ENCODE measurements at places on chromosomes 12 and 14. TPM values are rescaled to one million over a fixed set of nuclear protein-coding genes. Genes with fewer than 3 reads are reported as not detected.

FLRT2 gene
- total RNA-seq, result not detected

LRRK2 gene
- 0.23 TPM for total RNA-seq

TMEM132C gene
- total RNA-seq, result not detected

ZDHHC22 gene
- not detected for total RNA-seq

CAPZA3 gene
- not detected for total RNA-seq

VPS37B gene
- total RNA-seq, result 29.7 TPM

PRB3 gene
- total RNA-seq, result not detected

SLCO1B1 gene
- not detected for total RNA-seq

SLC25A21 gene
- not detected for total RNA-seq

EFS gene
- not detected for total RNA-seq

CCDC177 gene
- not detected for total RNA-seq

TRAF3 gene
- 49.5 TPM for total RNA-seq

FLVCR2 gene
- total RNA-seq, result 5.8 TPM

AQP5 gene
- total RNA-seq, result not detected

TMTC1 gene
- 0.07 TPM for total RNA-seq

SMARCD1 gene
- 80.8 TPM for total RNA-seq

JPH4 gene
- not detected for total RNA-seq
